ENCODE measurements at places on chromosomes 3 and 15. TPM values are rescaled to one million over a fixed set of nuclear protein-coding genes. Genes with fewer than 3 reads are reported as not detected.

The GPR171 gene
- not detected for total RNA-seq

The NEK10 gene
- total RNA-seq = 1.9 TPM

The IL17RC gene
- 42.8 TPM for total RNA-seq

The GOLGA6L10 gene
- total RNA-seq = 2.9 TPM

The GOLGA6D gene
- total RNA-seq = not detected

Measured in fibroblast of villous mesenchyme (primary cell).